ENCODE measurements at places on chromosomes 4 and X. TPM values are rescaled to one million over a fixed set of nuclear protein-coding genes. Genes with fewer than 3 reads are reported as not detected.

TCEAL6 gene
- not detected for total RNA-seq

PRR32 gene
- not detected for total RNA-seq

CFAP47 gene
- 5.3 TPM for total RNA-seq

PCDH11X gene
- 0.27 TPM for total RNA-seq

KIAA1210 gene
- not detected for total RNA-seq

USP17L21 gene
- not detected for total RNA-seq

FAM133A gene
- not detected for total RNA-seq

SMARCA1 gene
- 68.1 TPM for total RNA-seq

All from thyroid gland (tissue), 4 donors.